Stimulated activated CD4-positive, alpha-beta T cell treated with anti-CD3 and anti-CD28 coated beads, Interleukin-2, amount 100 ng/mL, for 4 hours (primary cell): ENCODE measurements at places on chromosomes 5 and 9.

DNA sequence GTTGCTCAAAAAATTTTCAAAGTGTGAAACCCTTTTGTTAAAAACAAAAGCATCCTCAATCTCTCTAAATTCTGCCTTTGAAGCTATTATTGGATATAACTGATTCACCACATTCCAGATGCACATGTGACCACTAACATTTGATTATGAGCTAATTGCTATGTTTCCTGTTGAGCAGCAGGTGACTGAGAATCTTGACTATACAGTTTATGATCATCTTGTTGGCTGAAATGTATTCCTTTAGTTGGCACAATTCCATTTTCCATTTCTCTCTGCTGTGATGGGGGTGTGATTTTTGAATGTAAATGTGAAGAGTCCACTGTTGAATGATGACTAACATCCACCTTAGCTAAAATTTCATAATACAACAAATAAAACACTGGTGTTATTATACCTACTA is 10.7 kb downstream of the LYSMD3 start:
- DNase-seq: no peak

GRCh38 chr9:88342246-88342645 is 46.0 kb upstream of the SPIN1 start:
- no peak for DNase-seq

GRCh38 chr9:29838491-29839020 is 2265.3 kb upstream of the C9orf72 start:
- no peak for DNase-seq

- no peak for DNase-seq
Observed at GRCh38 chr9:3181049-3181953, 337.4 kb upstream of the PUM3 start.

GRCh38 chr9:135146766-135147473 is 59.5 kb downstream of the OLFM1 start:
- no peak for DNase-seq

- DNase-seq: no peak
Observed at GRCh38 chr9:131441441-131441840, 47.6 kb downstream of the PRRC2B start.

- DNase-seq: no peak
Observed at GRCh38 chr5:39080597-39081204, 6.5 kb upstream of the RICTOR start.

GRCh38 chr5:2373631-2374030 is 377.8 kb downstream of the IRX2 start:
- no peak for DNase-seq

DNA sequence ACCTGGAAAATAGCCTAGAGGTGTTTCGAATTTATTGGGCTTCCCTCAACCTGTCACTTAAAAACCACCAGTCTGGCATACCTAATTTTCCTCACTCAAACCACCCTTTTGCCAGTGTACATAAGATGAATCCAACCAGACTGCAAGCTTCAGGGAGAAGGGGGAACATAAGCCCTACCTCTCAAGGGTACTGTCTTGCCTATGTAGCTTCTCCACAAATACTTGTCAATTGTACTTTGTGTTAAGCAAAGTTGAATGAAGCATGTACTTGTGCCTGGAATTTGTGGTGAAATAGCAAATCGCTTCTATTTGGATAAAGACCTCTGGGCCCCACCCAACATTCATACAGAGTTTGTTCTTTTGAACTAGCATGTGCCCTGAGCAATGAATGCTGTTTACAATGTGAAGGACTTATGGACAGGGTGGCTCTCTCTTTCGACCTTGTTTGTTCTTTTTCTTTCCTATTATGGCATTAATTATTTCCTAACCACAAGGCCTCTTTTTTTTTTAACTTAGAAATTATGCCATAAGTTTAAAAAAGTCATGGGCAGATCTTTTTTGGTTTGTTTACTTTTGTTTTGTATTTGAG is 580.2 kb downstream of the EBF1 start:
- no peak for DNase-seq

DNA sequence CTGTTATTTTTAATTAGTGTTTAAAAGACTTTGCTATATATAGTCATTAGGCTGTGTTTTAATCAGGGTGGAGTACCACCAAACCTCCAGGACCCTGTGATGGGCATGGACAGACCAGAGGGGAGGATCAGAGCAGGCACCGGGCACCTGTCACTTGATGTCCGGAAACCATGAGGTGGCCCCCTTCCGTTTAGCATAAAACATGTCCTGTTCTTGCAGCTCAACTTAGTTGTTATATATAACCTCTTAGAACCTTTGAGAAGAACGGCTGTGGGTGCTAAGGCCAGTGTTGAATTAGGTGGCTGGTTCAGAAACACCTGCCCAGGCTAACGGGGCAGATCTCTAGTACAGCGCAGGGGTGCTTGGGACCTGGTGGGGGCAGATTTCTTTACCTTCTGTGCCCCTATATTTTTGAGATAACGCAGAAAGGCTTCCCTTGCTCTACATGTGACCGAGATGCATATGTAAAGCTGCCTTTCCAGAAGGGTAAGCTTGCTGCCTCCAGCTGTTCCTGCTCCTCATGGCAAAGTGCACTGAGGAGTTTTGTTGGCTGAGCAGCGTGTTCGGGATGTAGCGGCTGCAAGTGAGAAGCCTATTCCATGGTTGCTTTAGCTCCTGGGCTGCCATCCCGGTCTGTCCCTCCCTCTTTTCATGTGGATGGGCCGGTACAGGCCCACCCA is 255.5 kb downstream of the FANCC start:
- DNase-seq: no peak

DNA sequence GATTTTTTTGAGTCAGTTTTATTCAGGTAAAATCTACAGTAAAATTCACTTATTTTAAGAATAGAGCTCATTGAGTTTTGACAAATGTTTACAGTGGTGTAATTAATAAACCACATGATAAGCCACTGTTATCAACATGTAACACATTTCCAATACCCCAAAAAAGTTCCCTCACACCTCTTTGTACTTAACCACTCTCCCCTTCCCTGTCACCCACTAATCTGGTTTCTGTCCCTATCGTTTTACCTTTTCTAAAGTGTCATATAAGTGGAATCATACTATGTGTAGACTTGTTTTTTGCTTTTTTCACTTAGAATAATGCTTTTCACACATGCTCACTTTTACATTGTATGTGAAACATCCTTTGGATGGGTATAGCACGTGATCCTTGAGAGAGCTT is 127.2 kb downstream of the KDM4C start:
- no peak for DNase-seq

DNA sequence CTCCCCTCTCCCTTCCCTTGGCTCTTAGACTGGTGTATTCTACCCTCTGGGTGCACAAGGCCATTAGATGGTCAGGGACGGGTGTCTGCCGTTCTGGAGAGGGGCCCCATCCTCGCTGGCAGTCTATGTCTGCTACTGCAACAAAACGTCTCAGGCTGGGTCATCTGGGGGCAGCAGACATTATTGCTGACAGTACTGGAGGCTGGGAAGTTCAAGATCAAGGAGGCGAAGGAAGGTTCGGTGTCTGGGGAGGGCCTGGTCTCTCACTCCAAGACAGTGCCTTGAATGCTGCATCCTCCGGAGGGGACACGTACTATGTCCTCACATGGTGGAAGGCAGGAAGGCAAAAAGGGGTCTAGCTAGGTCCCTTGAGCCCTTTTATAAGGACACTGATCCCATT is 93.4 kb upstream of the COL5A1 start:
- no peak for DNase-seq

GRCh38 chr5:81760521-81760920 is 9.6 kb upstream of the SSBP2 start:
- no peak for DNase-seq

DNA sequence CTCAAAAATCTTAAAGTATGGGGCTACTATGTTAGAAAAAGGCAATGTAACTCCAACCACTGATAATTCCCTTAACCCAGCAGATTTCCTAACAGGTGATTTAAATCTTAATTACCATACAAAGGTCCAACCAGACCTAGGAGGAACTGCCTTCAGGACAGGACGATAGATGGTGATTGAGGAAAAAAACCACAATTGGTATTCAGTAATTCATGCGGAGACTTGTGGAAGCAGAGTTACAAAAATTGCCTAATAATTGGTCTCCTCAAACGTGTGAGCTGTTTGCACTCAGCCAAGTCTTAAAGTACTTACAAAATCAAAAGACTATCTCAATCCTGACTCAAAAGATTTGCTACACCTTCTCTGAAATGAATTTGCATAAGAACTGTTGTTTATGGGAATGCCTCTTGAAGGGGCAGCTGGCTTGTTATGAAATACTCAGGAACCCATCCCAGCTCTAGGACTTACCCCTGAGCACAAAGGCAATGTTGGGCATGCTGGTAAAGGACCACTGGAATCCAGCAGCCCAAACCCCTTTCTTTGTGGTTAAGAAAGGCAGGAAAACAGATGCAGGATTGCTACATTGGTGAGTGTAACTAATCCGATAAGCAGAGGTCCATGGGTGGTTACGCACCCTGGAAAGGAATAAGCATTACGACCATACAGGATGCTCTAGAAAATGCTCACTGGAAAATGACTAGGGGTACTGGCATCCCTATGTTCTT is 26.7 kb upstream of the EPB41L4A start:
- no peak for DNase-seq

DNA sequence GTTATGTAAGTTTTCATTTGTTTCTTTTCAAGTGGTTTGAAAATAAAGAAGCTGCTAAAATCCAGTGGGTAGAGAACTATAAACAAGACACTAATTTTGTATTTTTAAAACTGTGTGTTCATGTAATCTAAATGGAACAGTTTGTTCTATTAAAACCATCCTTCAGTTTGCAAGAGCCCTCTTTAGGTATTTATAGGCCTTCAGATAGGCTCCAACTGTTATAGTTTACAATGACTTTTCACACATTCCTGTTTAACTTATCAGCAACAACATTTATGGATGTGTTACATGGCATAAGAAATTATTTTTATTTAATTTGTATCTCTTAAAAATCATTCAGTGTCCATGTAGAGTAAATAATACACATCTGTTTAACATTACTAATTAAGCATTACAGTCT is 126.7 kb upstream of the SLCO6A1 start:
- no peak for DNase-seq

GRCh38 chr5:53323943-53324642 is 156.3 kb upstream of the FST start:
- no peak for DNase-seq

- DNase-seq: no peak
Observed at GRCh38 chr5:142074006-142074405, 34.6 kb upstream of the NDFIP1 start.

DNA sequence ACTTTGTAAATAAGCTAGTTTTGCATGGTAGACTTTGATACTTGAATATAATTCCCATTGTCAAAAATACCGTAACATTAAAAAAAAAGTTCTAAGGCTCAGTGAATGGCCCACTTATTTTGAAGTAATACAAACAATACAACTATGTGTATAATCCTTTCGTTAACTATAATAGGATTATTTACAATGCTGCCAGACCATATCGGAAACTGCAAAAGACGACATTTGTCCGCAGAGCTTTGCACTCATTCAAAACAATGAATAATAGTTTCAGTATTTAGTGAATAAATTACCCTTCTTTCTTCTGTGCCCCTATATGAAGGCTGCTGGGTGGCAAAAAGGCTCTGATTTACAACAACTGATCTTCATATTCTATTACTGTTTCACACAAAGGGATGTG is 121.8 kb downstream of the DROSHA start:
- no peak for DNase-seq

GRCh38 chr5:173578947-173579615 is 37.4 kb downstream of the BOD1 start:
- no peak for DNase-seq

DNA sequence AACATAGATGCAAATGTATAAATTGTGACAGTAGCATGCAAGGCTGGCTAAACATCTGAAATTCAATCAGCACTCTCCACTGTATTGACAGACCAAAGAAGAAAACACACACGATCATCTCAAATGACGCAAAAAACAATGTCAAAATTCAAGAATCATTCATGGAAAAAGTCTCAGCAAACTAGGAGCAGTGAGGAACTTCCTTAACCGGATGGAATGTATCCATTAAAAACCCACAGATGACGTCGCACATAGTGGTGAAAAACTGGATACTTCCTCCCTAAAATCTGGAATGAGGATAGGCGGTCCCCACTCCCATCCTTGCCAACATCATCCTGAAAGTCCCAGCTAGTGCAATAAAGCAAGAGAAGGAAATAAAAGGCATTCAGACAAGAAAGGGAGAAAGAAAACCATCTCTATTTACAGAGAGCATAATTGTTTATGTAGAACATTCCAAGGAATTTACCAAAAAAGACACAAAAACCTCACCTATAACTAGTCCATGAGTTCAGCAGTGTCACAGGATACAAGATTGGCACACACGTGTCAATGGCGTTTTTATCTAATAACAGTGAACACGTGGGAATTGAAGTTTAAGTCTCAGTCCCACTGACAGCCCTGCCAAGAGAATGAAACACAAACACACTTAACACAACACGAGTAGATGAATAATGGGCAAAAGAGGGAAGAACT is 14.1 kb upstream of the CEP72 start:
- DNase-seq: no peak

GRCh38 chr5:54570916-54571315 is 53.4 kb downstream of the SNX18 start:
- no peak for DNase-seq

DNA sequence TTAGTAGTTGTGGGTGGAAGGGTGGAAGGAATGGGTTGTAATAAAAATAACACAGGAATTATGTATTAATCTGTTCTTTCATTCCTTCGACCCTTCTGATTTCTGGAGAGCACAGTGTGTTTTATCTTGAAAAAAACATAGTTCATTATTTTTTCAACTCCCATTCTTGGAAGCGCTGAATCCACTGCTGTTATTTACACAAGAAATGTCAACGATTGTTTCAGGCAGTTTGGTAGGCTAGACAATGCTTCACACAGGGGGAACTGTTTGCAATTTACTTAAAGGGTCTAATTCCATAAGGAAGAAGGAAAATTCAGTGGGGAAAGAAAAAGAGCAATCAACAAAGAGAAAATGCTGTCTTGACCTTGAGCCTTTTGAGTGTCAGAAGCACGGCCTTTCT is 142.9 kb downstream of the TLE1 start:
- no peak for DNase-seq
